ENCODE measurements at places on chromosomes 12 and 14.
A peak's percentile ranks its signal among the peaks of the same experiment; 100 is the strongest.

- DNase-seq = no peak
These were observed 56.3 kb downstream of the ABCC9 start for GRCh38 chr12:21884936-21885335.

DNA sequence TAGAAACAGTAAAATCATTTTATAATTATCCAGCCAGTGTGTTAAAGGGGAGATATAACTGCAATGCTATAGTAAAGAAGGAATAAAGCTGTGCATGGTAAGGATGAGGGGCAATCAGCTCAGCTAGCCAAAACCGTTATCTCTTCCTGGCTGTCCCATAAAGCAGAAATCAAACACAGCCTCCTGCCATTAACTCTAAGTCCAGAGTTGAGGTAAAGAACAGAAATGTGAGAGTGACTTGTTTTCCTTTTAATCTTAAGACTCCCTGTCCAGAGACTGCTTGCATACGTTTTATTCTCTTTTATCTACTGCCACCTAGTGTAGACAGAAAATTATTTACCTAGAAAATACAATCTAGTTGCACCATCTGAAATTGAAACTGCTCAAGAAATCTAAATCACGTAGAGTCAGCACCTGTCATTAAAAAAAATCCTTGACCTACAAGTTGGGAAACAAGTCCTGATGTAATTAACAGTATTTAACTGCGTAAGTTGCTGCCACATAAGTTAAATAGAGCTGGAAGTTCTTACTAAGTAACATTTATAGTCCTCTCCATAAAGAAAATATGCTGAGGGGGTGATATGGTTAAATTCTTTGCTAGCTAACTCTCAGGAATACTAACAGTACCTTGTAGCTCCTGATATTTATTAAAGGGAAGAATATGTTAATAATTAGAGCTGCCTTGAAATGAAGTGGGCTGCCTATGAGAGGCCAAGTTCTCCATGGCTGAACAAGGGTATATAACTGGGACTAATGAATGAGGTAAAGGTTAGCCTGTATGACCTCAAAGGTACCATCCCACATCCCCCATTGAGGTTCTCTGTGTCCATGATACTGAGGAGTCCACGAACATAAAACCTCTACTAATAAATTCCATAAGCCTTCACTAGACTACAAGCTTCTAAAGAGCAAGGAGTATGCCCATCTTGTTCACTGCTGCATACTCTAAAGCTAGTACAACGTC, 62.7 kb downstream of the GALNT4 start:
- peak; percentile 41 for DNase-seq

DNA sequence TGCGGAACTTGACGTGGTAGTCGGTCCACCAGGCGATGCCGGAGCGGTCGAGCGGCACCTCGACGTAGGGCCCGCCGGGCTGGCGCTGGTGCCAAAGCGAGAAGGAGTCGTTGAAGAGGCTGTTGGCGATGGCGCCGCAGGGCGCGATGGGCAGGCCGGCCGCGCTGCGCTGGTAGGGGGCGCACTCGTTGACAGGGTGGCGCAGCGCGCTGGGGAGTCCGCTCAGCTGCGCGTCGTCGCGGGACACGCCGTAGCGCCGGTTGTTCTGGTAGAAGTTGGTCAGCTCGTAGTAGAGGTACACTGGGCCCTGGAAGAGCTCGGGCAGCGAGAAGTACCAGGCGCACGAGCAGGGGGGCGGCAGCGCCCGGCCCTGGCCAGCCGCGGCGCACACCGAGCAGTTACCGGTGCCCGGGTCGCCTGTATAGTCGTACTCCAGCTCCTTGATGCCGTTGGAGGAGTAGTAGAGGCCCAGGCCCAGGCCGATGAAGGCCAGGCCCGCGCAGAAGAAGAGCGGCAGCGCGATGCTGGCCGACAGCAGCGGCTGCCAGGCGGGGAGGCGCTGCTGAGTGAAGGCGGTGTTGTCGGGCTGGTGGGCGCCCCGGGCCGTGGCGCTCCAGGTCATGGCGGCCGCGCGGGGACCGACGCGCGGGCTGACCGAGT, 482 bp downstream of the TMEM30B start:
- no peak for DNase-seq

DNA sequence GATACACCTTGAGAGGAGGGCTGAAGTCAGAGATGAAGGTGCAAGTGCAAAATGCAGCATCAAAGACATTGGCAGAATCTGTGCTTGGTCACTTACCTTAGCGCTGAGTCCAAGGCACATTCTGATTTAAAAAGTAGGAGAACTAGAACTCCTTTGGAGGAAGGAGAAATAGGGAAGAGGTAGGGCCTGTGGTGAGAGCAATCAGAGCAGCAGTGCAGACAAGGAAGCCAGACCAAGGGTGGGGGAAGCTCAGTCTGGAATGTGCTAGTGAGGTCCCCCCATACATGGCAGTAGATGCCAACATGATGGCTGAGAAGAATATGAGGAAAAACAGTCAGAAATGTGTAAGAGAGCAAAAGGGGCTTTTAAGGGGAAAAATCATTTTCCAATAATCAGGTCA, 206.5 kb downstream of the SSPN start:
- DNase-seq = no peak

DNA sequence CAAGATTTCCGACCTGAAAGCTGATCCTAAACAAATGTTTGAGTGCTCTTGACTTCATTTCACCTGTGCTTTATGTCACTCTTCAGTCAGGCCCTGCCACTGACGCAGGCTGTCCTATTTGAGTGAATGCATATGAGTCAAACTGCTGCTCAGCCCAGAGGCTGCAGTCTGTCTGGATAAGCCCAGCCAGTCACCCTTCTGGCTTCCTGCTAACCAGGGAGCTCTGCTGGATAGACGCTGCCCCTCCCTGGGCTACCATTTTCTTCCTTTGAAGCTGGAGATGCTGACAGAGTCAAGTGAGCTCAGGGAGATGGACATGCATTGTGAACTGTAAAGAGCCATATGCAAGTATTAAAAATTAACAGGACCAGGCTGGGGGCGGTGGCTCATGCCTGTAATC, 5.1 kb upstream of the TUNAR start:
- DNase-seq = no peak

DNA sequence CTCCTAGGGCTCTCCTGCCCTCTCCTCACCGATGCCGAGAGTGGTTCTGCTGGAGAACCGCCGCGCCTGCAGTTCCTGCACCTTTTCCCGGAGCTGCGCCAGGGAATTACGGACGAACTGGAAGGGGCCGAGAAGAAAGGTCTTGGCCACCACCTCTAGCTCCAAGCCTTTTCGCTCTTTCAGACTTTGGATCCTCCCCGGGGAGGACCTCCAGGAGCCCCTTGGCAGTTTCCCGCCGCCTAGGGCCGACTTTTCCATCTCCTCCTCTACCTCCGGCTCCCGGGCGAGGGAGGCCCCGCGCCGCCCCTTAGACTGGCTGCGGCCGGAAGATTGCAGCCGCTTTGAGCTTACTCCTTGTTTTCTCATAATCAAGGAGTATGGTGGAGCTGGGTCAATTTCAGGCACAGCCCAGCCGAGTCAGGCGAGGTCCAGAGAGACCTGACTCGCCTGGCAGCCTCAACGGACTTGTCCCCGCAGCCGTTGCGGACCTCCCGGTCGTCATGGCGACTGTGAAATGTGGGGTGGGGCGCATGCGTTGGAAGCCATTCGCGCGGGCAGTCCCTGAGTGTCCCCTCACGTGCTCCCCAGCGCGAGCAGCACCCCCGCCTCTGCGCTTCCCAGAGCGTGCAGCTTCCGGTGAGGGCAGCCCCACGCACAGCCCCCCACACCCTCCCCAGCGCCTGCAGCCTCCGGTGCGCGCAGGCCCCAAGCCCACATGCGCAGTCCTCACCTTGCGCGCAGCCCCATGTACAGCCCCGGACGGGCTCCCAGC, at the start of gene DPY19L2:
DPY19L2 (minus strand) TSS at position 466 of the 772 bp plus-strand sequence; CDS start at position 366, 100 bp downstream.
- DNase-seq = peak; percentile 42

GRCh38 chr14:22807432-22808087, 7.7 kb downstream of the SLC7A7 start:
- DNase-seq = no peak

DNA sequence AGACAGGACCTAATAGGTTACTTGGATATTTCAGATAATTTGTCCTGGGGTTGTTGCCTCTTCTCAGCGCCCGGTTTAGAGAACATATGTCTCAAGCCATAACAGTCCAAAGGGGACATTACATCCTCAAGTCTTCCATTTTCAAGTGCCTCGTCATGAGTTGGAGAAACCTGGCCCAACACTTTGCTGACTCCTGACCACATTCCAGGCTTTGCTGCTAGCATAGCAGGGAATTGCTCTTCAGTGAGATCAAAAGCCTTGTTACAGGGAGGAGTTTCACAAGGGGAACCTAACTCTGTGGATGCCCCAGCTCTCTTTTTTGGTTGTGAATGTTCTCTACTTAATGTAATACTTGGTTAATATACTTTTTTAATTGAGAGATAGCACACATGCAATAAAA, 8.2 kb upstream of the MMP19 start:
- DNase-seq = no peak

GRCh38 chr14:23091294-23092225, 3.4 kb downstream of the ACIN1 start:
- DNase-seq = no peak

DNA sequence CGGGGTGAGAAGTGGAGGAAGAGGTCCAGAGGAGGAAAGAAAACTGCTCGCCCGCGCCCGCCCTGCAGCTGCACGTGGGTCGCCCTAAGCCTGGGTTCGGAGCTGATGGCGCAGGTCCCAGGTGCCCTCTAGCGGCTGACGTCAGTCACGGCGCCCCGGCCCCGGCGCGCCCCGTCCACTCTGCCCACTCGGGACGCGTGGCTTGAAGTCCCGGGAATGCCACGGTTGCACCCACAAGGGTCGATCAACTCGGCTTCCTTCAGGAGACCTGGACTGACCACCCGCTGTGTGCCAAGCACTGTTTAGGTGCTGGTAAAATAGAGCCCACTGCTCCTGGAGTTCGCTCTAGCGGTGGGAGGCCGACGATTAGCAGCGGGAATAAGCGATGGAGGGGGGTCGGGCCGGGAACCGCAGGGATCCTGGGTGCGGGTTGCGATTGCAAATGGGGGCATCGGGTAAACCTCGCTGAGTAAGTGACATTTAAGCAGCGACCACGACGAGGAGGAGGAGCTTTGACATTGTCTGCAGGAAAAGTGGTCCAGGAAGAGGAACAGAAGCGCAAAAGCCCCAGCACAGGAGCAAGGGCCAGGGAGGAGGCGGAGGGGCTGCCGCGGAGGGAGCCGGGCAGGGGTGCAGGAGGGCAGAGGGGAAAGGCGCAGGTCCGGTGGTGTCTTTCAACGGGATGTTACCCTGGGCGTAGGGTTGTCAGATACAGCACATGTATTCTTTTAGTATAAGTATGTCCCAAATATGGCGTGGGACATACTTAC, 5.1 kb upstream of the ZNF839 start:
- peak; percentile 75 for DNase-seq

GRCh38 chr12:52535574-52535973, 15.4 kb upstream of the KRT5 start:
- no peak for DNase-seq

DNA sequence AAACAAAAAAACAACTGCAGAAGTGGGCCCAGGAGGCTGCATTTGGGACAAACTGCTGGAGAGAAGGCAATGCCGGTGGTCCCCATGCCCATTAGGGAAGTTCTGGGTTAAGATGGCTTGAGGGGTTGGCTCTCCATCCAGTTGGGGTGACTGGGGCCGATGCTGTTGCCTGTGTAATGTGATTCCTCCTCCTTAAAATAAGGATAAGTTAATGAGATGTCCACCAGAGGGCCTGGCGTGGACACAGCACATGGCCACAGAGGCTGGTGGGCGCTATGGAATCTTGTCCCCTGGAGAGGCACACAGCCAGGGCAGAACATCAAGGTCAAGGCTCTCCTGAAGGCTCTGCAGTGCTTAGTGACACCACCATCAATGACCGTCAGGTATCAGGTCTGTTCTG, 1.0 kb upstream of the TESC start:
- DNase-seq = peak; percentile 37

DNA sequence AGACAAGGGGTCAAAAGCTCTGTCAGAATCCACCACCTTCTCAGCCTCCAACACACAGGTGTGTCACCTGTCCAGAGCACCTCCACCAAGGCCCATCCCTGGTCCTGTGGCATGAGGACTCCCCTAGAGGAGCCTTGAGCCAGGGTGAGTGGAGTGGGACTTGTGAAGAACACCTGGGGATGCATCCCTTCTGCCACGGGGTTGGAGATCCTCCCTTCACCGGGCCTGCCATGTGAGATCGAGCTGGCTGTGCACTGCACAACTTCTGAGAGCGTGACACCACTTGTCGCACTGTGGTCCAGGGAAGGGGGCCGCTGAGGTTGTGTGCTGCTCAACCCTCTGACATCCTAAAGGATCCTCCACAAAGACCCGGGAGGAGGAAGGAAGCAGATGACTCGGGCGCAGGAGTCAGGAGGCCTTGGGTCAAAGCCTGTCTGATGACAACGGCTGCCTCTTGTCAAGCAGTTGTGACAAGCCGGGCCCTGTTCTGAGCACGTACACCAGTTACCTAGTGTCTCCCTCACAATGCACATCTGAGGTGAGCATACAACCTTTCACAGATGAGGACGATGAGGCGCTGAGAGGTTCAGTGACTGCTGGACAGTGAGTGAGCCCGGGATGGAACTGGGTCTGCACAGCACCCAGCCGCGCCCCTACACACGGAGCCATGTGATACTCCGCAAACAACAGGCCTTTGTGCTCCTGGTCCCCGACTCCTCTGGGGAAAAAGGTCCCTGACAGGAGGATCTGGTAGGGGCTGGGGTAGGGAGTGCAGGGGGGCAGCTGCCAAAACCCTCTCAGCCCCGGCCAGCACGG, 35.6 kb downstream of the CHGA start:
- DNase-seq = no peak

DNA sequence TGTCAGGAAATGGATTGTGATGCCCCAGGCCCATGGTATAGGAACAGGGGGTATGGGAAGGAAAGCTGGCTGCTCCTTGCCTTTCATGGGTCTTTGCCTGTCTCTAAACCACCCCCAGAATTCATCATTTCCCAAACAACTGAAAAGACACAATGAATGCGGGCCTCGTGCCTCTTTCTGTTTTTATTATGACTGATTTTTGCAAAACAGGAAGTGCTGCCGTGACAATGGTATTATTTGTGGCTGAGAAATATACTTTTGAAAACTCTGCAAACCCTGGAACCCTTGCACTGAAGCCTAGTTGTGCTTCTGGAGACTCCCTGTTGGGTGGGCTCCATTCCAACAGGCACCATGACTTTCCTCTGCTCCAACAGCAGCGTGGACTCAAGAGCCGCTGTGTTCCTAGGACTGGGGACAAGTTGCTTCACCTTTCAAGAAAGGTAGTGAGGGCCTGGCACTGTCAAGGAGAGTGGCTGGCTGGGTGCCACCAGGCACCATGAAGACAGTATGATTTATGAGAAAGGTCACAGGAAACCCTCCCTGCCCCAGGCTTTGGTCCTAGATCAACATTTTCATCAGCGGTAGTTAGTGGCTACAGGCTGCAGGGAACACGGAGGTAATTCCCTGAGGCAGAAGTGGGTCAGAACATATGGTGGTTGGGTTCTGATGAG, 4.8 kb upstream of the DGLUCY start:
- DNase-seq = no peak

- peak; percentile 78 for DNase-seq
These were observed 116.5 kb downstream of the RFLNA start for GRCh38 chr12:124411281-124411878.

GRCh38 chr14:73754911-73755360, 40.8 kb upstream of the PNMA1 start:
- no peak for DNase-seq

DNA sequence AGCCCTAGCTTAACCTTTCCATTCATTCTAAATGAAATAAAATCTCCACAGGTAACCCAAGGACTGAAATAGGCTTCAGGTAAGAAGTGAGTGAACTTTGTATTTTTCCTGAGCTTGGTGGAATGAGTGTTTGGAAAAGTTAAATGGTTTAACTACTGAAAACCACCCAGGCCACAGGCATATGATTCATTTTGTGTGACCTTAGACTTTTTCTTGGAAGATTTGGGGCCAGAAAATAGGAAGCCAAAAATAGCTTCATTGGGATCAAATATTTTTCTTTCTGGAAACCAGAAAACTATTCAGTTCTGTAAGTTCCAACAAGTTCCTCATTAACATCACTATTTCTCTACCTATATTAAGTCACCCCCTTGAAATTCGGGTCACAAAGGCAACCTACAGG, 212.6 kb downstream of the PCNX1 start:
- no peak for DNase-seq

Data from HTR-8/SVneo (cell line).